Aorta (tissue), 5 donors: ENCODE measurements at places on chromosomes 4 and X.

DNA sequence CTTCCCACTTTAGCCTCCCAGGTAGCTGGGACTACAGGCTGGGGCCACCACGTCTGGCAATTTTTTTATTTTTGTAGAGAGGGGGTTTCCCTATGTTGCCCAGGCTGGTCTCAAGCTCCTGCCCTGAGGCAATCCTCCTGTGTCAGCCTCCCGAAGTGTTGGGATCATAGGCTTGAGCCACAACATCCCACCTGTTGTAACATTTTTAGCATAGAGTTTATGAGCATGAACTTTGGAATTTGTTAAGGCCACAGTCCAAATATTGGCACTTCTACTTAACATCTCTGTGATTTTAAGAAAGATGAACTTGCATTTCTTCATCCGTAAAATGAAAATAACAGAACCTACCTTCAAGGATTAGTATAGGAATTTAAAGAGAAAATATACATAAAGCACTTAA is 445.6 kb downstream of the IQCM start:
- no peak for DNase-seq

DNA sequence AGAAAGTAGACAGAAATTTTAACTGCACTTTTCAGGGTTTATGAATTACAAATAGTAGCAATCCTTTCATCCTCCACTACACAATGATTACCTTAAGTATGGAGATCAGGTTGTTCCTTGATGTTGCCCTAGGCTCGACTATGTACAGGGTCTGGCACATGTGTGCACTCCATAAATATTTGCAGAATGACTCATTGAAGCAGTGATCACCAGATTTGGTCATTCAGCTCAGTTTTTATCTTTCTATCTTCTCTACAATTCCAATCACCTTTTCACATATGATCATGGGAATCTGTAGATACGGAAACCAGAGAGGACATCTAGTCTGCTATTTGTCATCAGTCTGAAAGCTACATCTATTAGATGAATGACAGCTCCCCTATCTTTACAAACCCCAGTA is 171.7 kb upstream of the HCCS start:
- DNase-seq: no peak

DNA sequence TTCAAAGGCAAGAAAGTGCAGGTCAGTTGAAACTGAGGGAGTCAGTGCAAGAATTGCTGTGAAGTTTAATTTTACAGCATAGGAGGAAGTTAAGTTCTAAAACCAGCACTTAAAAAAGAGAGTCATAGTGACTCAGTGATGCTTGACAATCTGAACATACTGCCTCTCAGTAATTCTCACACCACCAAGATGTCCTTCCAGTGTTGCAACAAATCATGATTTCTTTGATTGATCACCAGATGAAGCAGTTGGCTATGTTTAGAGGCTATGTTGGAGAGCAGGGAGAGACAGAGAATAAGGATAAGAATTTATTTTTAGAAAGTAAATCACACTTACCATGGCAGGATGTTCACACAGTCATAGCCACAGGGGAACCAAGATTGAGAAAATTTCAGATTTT is 13.2 kb downstream of the TRIM2 start:
- no peak for DNase-seq

DNA sequence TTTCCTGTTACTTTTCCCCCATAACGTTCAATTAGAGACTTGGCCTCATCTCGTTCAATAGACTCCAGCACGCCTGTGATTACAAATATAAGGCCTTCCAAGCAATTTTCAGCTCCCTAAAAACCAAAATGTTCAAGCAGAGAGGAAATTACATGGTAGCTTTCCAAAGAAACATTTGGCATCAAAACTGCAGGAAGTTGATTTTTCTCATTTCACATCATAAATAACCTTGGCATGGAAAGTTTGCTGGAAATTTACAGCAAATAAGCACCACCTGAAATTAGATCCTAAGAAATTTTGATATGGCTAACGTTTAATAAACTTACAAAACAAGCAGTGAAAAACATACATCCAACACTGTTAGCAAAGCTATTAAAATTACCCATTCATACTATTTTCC is 53.3 kb downstream of the RFC1 start:
- DNase-seq: no peak

DNA sequence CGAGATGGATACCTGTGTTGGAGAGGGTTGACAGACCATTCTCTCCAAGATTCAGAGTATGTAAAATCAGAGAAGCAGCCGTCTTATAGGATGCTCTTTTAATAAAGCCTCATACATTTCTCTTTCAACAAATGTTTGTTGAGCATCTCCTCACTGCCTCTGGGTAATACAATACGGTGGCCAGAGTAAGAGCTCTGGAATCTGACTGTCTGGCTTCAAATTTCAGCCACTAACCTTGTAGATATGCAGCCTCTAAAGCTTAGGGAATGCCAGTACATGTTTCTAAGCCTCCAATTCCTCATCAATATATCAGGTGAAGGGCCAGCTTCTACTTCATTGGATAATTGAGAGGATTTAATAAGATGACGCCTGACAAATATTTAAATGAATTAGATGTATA is 61.3 kb downstream of the CLNK start:
- no peak for DNase-seq

DNA sequence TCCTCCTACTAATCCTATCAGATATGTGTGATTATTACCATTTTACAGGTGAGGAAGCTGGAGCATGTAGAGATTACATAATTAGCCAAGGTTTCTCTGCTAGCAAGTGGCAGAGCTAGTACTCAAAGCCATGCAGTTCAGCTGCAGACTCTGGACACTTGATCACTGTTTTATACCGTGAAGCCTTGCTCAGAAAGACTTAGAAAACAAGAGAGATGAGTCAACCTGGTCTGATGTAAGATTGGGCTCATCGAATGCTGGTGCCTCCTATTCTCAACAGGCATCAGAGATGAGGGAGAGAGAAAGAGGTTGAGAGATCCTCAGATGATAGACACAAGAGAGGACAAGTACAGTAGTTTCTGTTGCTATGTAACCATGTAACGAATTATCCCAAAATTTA is 19.0 kb upstream of the PDE5A start:
- DNase-seq: no peak
